Left kidney (tissue), 8 donors: ENCODE measurements at places on chromosomes 11 and 22. TPM values are rescaled to one million over a fixed set of nuclear protein-coding genes. Genes with fewer than 3 reads are reported as not detected.

The CCDC157 gene
- 5.5 TPM for polyA plus RNA-seq

The TYR gene
- polyA plus RNA-seq: 0.08 TPM

GRCh38 chr11:58573451-58574104 is 2.1 kb downstream of the LPXN start:
- no peak for DNase-seq

The MS4A13 gene
- polyA plus RNA-seq: not detected

DNA sequence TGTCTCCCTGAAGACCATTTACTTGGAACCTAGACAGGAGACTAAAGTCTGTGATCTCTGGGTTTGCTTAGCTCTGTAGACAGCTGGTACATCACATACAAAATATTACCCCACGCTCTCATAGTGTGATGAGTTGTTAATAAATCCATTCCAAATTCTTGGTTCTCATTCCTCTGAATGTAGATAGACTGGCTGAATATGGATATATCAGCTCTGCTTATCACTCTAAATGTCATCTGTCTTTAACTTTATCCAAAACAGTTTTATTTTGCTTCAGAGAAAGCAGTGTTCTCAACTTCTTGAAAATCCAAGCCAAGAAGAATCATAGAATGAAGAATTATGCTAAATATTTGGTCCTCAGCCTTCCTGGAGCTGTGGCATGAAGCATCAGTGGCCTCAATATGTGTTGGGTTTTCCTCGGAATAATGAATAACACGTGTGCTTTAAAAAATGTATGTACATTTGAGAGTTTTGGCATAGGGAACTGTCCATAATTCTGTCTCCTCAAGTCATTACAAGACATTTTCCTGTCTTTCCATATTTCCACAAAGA is 10.5 kb upstream of the LDLRAD3 start:
- no peak for DNase-seq

The PHF21B gene
- 6.6 TPM for polyA plus RNA-seq

GRCh38 chr11:62479631-62480201 is 60.9 kb downstream of the SCGB1A1 start:
- DNase-seq: no peak

DNA sequence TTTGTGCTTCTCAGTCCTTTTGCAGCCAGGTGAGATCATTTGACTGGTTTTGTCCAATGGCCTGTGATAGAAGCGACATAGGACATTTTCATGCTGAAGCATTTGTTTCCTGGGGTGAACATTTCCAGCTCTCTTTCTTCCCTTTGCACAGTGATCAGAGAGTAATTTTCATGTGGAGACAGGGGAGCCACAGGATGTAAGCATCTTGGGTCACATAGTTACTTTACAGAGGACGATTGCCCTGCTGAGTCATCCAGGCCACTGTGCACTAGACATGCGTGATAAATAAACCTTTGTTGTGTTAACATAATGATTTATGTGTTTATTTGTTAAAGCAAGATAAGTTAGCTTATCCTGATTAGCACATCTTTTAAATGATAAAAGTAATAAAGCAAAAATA is 263.5 kb upstream of the CCDC179 start:
- DNase-seq: no peak

GRCh38 chr22:43482318-43482625 is 70.5 kb downstream of the MPPED1 start:
- no peak for DNase-seq

The TRIM51 gene
- not detected for polyA plus RNA-seq

The OR51I2 gene
- not detected for polyA plus RNA-seq

The CCDC116 gene
- 0.58 TPM for polyA plus RNA-seq

- DNase-seq: no peak
Observed at GRCh38 chr22:38262051-38262795, 10.6 kb downstream of the TMEM184B start.

The RPS6KA4 gene
- 9.1 TPM for polyA plus RNA-seq

GRCh38 chr11:86722006-86722405 is 49.6 kb upstream of the ME3 start:
- DNase-seq: no peak

The JHY gene
- polyA plus RNA-seq: 13.7 TPM

- DNase-seq: no peak
Observed at GRCh38 chr11:1336836-1337646, 27.6 kb upstream of the TOLLIP start.

DNA sequence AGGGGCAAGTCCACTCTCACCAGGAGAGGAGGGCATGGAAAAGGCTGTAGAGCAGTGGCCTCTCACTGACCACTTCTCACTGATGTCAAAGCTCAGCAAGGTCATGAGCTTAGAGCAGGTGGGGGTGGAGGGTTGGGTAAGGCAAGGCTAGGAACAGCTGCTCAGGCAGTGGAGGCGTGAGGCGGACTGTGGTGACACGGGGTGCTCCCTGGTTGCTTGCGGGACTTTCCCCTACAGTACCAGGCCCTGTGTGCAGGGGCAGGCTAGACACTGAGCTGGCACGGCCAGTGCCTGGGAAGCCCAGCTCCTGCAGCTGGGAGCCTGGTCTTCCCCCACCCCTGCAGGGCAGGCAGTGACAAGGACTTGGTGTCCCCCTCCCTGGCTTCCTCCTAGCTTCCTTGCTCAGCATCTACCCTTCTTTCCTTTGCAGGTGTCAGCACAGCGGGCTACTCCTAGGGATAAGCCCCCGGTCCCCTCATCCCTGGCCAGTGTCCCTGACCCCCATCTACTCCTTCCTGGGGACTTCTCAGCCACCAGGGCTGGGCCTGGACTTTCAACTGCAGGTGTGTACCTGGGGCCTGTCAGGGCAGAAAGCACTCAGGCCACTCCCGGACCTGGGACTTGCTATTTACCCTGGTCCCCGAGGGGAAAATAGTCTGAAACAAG is 45.6 kb downstream of the PISD start:
- no peak for DNase-seq

DNA sequence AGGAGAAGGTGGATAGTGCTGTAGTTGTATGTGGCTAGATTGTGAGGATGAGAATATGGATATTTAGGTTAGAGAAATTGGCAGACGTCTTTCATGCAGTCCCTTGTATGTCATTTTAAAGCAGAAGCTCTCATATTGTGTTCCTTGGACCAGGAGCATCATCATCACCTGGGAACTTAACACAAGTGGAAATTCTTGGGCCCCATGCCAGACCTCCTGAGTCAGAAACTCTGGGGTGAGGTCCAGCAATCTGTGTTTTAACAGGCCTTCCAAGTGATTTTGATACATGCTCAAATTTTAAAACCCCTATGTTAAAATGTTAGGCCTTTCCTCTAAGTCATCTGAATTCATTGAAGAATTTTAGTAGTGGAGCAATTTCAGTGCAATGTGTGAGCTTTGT is 34.8 kb downstream of the JHY start:
- no peak for DNase-seq

The HPX gene
- 4.8 TPM for polyA plus RNA-seq

The VSIG10L2 gene
- not detected for polyA plus RNA-seq

- peak; percentile 62 for DNase-seq
Observed at GRCh38 chr22:17921871-17922821, 102.2 kb downstream of the MICAL3 start.

The SHISA8 gene
- 0.38 TPM for polyA plus RNA-seq

The PGR gene
- 0.03 TPM for polyA plus RNA-seq

- DNase-seq: peak; percentile 32
Observed at GRCh38 chr22:44586351-44586990, 88.4 kb upstream of the RTL6 start.

DNA sequence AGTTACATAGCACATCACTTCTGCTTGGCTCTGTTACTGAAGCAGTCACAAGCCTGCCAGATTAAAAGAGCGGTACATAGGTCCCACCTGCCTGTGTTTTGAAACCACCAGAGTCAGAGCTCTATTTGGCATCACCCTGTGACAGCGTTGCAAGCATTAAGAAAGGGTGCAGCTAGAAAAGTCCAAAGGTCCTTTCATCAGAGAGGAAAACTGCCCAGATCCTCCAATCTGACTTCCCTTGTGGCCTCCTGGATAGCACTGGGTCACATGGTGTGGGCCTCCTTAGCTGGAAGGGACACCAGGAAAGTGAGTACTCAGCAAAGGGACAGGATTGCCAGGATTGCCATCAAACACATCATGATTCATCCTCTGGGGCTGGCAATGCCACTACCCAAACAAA is 22.9 kb downstream of the STX3 start:
- no peak for DNase-seq

DNA sequence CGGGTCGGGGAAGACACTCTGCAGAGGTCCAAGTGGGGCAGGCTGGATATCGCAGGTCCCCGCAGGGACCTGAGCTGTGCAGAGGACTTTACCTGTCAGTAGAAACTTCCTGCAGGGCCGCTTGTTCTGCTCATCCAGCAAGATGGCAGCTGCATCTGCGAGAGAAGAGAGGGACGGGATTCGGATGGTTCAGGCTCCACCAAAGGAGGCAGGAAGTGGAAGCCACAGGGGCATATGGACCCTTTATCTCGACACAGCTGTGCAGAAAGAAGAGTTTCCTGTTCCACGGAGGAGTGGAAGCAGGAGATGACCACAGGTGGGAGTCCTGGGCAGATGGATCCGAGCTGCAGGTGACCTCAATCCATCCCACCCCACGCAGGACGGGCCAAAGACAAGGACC is 22.5 kb downstream of the CABP7 start:
- DNase-seq: no peak

The RAB3IL1 gene
- 18.7 TPM for polyA plus RNA-seq

GRCh38 chr11:63485777-63486176 is 5.2 kb downstream of the PLAAT5 start:
- no peak for DNase-seq

The TMEM45B gene
- 21.5 TPM for polyA plus RNA-seq

DNA sequence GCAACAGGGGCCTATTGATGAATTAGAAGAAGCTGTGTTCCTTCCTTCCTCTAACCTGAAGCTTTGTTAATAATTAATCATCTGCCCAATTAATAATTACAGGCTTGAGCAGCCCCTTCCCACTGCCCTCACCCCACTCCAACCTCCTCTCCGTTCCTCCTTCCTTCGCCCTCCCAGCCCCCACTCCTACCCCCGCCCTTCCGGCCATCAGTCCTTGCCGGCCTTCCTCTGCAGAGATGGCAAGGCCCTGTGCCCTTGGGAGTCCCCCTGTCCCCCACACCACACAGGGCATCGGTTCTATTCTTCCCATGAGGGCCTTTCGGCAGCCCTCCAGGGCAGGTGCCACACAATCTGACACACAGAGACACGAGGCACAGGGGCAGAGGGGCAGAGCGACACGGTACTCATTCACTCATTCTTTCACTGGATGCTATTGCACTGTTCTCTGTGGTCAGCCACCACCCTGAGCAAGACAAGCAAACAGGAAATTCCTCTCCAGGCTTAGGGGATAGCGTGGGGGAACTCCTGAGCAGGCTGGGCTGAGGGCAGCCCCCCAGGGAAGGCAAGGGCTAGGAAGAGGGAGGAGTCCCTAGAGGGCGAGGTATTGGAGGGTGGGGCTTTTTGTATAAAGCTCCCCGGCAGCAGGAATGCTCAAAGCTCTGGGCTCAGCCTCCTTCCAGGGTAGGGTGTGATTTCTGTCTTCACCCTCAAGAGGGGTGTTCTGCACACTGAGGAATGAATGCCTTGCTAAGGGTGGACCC is 14.7 kb downstream of the MGAT3 start:
- DNase-seq: no peak

The TRPM5 gene
- 2.9 TPM for polyA plus RNA-seq

- no peak for DNase-seq
Observed at GRCh38 chr11:68122936-68123539, 1.9 kb upstream of the CHKA start.
